Activated CD4-positive, alpha-beta T cell treated with anti-CD3 and anti-CD28 coated beads, Interleukin-2, amount 50 U/mL, for 24 hours (primary cell): ENCODE measurements at places on chromosomes 6 and 20.

GRCh38 chr6:63440057-63440456 is 120.3 kb upstream of the LGSN start:
- DNase-seq: no peak

DNA sequence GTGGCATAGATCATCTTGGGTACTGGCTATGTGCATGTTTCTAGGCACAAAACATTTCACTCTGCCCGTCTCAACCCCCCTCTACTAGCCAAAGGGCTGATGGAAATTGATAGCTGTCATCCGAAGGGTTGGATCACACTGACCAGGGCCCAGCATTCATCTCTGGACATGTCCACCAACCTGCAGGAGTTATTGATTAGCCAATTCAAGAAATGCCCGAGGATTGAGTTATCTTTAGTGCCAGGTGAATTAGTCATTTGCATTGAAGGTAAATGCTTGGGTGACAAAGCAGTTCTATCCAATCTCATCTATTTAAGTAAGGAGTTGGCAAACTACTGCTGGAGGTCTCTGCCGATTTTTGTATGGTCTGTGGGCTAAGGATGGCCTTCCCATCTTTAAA is 80.1 kb downstream of the CD164 start:
- DNase-seq: no peak

- DNase-seq: no peak
Measured at GRCh38 chr20:40679184-40679583, 9.9 kb downstream of the MAFB start.

DNA sequence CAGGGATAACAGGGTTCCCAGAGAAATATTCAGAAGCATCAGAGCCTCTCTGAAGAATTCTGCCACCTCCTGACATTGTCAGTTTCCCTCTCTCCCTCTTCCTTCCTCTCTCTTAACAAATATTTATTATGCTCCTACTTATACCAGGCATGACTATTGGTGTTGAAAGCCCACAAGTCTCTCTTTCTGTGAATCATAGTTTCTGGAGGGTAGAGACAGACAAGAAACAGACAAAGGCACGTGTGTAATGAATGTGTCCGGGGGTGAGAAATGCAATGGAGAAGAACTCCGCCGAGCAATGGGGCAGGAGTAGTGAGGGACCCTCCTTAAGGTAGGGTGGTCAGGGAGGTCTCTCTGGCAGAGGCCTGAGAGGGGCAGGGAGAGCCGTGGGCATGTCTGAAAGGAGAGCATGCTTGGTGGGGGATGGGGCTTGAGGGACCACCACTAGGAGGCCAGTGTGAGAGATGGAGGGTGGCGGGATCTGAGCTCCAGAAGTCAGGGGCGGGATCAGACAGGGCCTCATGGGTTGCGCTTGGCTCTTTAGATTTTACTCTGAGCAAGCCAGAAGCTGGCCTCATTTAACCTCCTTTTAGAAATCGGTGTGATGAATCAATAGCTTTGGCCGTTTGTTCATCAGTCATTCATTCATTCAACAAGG is 57.3 kb downstream of the EYA2 start:
- no peak for DNase-seq

DNA sequence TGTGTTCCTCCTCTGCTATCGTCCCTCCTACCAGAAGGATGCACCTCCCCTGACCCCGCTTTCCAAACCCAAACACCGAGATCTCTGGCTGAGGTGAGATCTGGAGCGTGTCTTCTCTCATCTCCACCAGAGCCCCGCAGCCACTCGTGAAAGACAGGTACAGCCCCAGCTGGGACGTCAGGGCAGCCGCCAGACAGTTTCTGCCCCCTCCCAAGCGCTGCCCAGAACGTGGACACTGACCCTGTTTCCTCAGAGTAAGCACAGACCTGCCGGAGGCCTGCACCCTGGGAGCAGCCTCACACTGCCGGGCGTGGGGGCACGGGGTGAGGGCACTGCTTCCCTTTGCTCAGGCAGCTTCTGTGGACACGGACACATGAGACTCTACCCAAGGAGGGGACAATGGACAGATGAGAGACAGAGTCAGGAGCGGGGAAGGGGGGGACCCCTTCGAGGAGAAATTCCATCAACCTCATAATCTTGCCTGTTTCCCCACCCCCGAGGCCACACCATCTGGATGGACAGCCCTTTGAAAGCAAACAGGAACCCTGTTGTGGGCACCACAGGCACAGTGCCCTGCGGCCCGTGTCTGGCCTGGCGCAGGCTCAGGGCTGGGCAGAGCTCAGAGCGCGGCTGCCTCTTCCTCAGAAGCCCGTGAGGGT is 210.6 kb downstream of the DLL1 start:
- DNase-seq: no peak
